Upper lobe of right lung (tissue), 1 donor: ENCODE measurements at places on chromosomes 1 and 21. TPM values are rescaled to one million over a fixed set of nuclear protein-coding genes. Genes with fewer than 3 reads are reported as not detected.

Gene CRYAA
- not detected for total RNA-seq

DNA sequence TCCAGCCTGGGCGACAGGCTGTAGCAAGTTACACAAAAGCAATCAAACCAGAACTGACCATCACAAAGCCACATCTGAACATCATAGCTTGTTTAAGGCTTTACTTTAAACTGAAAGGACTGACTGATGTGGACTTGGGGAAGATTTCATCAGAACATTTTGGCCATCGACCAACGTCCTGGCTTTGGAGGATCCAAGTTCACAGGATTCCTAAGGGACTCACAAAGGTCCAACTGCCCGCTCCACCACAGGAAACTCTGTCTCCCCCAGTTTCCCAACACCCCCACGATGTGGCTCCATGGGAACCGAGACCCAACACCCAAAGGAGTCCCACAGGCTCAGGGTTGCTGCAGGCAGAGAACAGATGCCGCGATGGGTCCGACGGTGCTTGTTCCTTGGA lies 9.3 kb downstream of the SSU72 start:
- no peak overlapping the region for H3K4me3 ChIP-seq
- H3K36me3 ChIP-seq: peaks cover 54% of the 10 kb centered on the region
- H3K4me1 ChIP-seq: peaks cover 29% of the 10 kb centered on the region
- H3K27me3 ChIP-seq: no peaks in the 10 kb centered on the region

GRCh38 chr1:203037509-203038190 lies 11.4 kb downstream of the PPFIA4 start:
- no peak for DNase-seq
- peaks cover 3% of the 10 kb centered on the region for H3K4me1 ChIP-seq
- no peak overlapping the region for H3K4me3 ChIP-seq
- no peaks in the 10 kb centered on the region for H3K27me3 ChIP-seq
- no peaks in the 10 kb centered on the region for H3K36me3 ChIP-seq

Gene URB1
- 14.3 TPM for total RNA-seq

Gene CPLANE2
- 11.7 TPM for total RNA-seq

- H3K4me3 ChIP-seq: peak overlapping the region; percentile 75
- H3K27ac ChIP-seq: peak overlapping the region; percentile 98
- H3K4me1 ChIP-seq: peaks cover 8% of the 10 kb centered on the region
- no peak for DNase-seq
- no peaks in the 10 kb centered on the region for H3K36me3 ChIP-seq
Observed at GRCh38 chr1:30719406-30720270, 3.7 kb downstream of the MATN1 start.

GRCh38 chr1:43997295-43997999 lies 6.0 kb downstream of the CCDC24 start:
- DNase-seq: no peak
- no peaks in the 10 kb centered on the region for H3K4me1 ChIP-seq
- no peak overlapping the region for H3K4me3 ChIP-seq
- H3K36me3 ChIP-seq: peaks cover 14% of the 10 kb centered on the region
- H3K27ac ChIP-seq: no peak overlapping the region

Gene S100A4
- 377 TPM for total RNA-seq

DNA sequence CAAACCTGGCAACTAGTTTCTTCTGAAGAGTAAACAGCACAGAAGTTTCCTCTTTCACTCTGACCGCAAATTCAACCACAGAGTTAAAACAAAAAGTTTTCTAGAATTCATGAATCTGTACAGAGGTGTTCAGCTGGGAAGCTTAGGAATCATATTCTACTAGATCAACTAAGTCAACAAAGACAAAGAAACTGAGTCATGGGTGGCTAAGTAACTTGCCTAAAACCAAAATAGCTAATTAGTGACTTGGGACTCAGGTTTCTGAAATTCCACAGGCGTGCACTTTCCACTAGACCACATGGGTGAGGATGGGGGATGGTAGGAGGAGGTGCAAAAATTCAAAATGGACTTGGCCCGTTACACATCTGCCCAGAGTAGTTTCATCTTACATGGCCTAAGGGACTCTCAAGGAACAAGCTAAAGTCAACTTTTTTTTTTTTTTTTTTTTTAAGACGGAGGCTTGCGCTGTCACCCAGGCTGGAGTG lies 25.8 kb downstream of the PTPN14 start:
- no peak for DNase-seq
- H3K27me3 ChIP-seq: no peaks in the 10 kb centered on the region
- peaks cover 6% of the 10 kb centered on the region for H3K4me1 ChIP-seq
- no peak overlapping the region for H3K4me3 ChIP-seq

- H3K4me1 ChIP-seq: peaks cover 12% of the 10 kb centered on the region
- no peaks in the 10 kb centered on the region for H3K27me3 ChIP-seq
- H3K27ac ChIP-seq: peak within 1 kb of the TSS; percentile 88
- H3K4me3 ChIP-seq: peak within 1 kb of the TSS; percentile 84
Observed at GRCh38 chr1:222618001-222618879, at the start of gene MIA3. Gene MIA3, plus strand, starts transcription at chr1:222618097. Its CDS starts 14 bp downstream, at chr1:222618111.

- DNase-seq: no peak
- no peaks in the 10 kb centered on the region for H3K36me3 ChIP-seq
- no peak overlapping the region for H3K4me3 ChIP-seq
- H3K27ac ChIP-seq: peak overlapping the region; percentile 17
- peaks cover 11% of the 10 kb centered on the region for H3K4me1 ChIP-seq
- H3K27me3 ChIP-seq: no peaks in the 10 kb centered on the region
Observed at GRCh38 chr1:212104586-212105325, 69.2 kb downstream of the DTL start.

GRCh38 chr1:64873576-64873975 lies 92.8 kb downstream of the JAK1 start:
- peaks cover 86% of the 10 kb centered on the region for H3K36me3 ChIP-seq
- no peak overlapping the region for H3K27ac ChIP-seq
- H3K4me1 ChIP-seq: no peaks in the 10 kb centered on the region
- no peak for DNase-seq
- H3K4me3 ChIP-seq: no peak overlapping the region

DNA sequence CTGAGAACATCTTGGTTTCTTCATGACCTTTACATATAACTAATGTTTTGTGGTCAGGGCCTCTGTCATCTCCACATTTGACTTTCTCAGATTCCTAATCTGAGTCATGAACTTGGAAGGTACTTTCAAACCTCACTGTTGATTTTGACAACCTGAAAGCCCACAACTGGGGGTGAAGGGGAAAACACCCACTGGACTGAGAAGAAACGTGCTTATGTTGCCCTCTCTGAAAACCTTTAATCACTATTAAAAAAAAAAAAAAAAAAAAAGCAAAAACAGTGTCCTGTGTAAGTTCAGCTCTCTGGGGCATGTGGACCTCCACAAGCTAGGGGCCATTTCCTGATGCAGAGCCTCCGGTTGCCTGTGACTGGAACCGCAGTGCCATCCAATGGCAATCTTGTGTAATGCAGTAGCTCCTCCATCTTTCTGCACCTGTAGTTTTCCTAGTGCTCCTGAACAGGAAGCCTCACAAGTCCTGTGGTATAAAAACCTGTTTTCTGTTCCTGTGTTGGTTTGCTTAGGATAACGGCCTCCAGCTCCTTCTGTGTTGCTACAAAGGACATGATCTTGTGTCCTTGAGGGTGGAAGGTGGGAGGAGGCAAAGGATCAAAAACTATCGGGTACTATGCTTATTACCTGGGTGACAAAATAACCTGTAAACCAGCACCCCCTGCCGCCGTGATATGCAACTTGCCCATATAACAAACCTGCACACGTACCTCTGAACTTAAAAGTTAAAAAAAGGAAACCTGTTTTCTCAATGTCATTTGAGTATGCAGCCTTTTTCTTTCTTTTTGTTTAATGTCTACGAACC lies 124.5 kb downstream of the ZNF648 start:
- no peak overlapping the region for H3K27ac ChIP-seq
- H3K36me3 ChIP-seq: no peaks in the 10 kb centered on the region
- DNase-seq: peak; percentile 69
- H3K4me3 ChIP-seq: no peak overlapping the region

- peak overlapping the region; percentile 80 for H3K27ac ChIP-seq
- H3K4me3 ChIP-seq: no peak overlapping the region
- peak; percentile 77 for DNase-seq
- no peaks in the 10 kb centered on the region for H3K27me3 ChIP-seq
- H3K36me3 ChIP-seq: no peaks in the 10 kb centered on the region
- peaks cover 25% of the 10 kb centered on the region for H3K4me1 ChIP-seq
Observed at GRCh38 chr1:9151328-9151860, 22.5 kb upstream of the GPR157 start.

GRCh38 chr1:77290576-77290975 lies 8.8 kb downstream of the AK5 start:
- H3K4me3 ChIP-seq: no peak overlapping the region
- H3K27me3 ChIP-seq: peaks cover 4% of the 10 kb centered on the region
- no peaks in the 10 kb centered on the region for H3K36me3 ChIP-seq
- DNase-seq: no peak
- no peaks in the 10 kb centered on the region for H3K4me1 ChIP-seq

Gene LIN28A
- not detected for total RNA-seq

DNA sequence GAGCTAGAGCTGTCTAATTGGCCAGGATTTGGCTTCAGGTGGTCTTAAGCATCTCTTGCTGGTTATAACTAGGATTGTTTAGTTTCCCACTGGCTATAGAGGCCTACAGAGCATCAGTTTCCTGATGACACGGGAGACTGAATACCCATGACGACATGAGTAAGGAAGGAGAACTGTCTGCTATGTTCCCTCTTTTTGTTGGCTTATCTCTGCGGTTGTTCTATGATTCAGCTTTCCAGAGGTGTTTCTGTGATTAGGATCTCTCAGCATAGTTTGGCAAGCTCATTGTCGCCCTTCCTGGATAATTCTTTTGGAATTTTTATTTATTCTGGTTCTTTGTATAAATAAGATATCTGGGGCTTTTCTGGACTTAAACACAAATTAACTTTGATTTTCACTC lies 163.4 kb downstream of the OLFM3 start:
- no peaks in the 10 kb centered on the region for H3K36me3 ChIP-seq
- H3K27me3 ChIP-seq: no peaks in the 10 kb centered on the region
- no peaks in the 10 kb centered on the region for H3K4me1 ChIP-seq
- DNase-seq: no peak
- no peak overlapping the region for H3K27ac ChIP-seq

DNA sequence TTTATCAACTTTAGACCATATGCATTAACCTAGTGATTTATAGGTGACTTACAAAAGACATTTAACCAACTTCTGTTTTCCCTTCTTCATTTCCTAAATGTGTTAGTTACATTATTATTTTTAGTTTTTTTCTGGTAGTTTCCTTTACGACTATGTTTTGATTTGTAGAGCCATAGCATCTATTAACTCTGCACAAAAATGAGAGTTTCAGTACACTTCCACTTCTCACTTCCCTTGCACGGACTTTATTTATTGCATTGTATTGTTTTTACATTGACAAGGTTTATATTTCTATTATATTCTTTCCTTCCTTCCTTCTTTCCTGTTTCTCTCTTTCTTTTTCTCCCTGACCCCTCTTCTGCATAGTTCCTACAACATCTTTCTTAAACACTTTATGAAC lies 14.7 kb downstream of the PKN2 start:
- no peaks in the 10 kb centered on the region for H3K36me3 ChIP-seq
- no peak for DNase-seq
- no peak overlapping the region for H3K27ac ChIP-seq
- peaks cover 34% of the 10 kb centered on the region for H3K4me1 ChIP-seq
- H3K4me3 ChIP-seq: no peak overlapping the region
- H3K27me3 ChIP-seq: no peaks in the 10 kb centered on the region

Gene HRNR
- not detected for total RNA-seq

DNA sequence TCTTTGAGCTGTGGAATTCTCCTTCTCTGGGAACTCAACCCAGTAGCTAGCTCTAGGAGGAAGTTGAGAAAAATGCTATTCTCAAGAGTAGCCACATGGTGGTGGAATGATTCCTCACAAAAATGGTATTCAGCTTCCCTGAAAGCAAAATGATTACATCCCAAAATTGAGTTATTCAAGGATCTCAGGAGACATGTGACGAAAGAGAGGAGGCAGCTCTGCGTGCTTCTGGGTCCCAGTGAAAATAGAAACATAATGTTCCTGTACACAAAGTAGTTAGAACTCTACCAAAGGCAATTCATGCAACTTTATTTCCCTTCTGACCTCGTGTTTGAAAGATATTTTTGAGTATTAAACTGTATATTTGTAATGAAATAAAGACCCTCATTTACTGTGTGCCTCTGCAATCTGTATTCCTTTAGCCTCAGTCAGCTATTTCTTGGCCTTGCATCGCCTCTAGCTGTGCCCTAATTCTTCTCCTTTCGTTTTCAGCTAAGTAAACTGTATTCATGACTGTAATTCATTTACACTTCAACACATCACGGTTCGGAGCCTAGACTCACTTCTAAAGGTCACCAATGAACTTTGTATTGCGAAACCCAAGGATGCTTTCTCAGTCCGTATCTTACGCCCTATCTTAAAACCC lies 167.3 kb downstream of the FASLG start:
- no peaks in the 10 kb centered on the region for H3K36me3 ChIP-seq
- no peaks in the 10 kb centered on the region for H3K4me1 ChIP-seq
- no peaks in the 10 kb centered on the region for H3K27me3 ChIP-seq
- peak overlapping the region; percentile 45 for H3K27ac ChIP-seq

DNA sequence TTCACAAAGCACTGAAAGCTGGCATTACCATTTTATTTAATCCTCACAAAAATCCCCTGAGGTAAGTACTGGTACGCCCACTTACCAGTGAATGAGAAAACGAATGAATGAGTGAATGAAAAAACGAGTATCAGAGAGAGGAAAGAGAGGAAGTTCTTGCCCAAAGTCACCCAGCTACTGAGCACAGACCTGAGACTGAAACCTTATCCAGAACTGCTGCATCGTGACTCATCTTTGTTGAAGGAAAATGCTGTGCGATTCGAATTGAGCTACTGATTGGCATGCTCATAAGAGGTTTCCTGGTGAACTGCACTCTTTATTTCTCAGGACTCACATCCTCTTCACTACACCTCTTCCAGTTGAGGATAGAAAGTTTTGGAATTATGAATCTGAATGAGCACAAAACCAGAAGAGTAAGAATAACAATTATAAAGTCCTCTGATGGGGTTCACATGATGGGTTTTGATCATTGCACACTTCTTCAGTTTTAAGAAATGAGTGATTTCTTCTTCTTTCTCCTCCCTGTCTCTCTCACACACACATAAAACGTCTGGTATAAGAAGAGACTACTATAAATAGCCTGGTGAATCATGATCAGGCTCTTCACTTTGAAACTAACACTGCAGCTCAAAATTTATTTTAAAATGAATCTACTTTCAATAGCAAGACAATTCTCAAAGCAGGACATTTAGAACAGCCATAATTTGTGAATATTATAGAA lies 32.1 kb downstream of the IL12RB2 start:
- H3K36me3 ChIP-seq: no peaks in the 10 kb centered on the region
- no peak overlapping the region for H3K4me3 ChIP-seq
- no peak overlapping the region for H3K27ac ChIP-seq
- H3K27me3 ChIP-seq: no peaks in the 10 kb centered on the region
- no peak for DNase-seq
- no peaks in the 10 kb centered on the region for H3K4me1 ChIP-seq

GRCh38 chr1:196649990-196650389 lies 1.9 kb upstream of the CFH start:
- H3K4me1 ChIP-seq: no peaks in the 10 kb centered on the region
- H3K27me3 ChIP-seq: no peaks in the 10 kb centered on the region
- no peaks in the 10 kb centered on the region for H3K36me3 ChIP-seq
- no peak overlapping the region for H3K27ac ChIP-seq

Gene PRAMEF25
- total RNA-seq: not detected

Gene PTBP2
- total RNA-seq: 14.7 TPM

Gene HAPLN2
- total RNA-seq: 0.78 TPM

GRCh38 chr1:212507369-212507768 lies 74.6 kb downstream of the NENF start:
- H3K4me1 ChIP-seq: no peaks in the 10 kb centered on the region
- H3K4me3 ChIP-seq: no peak overlapping the region
- H3K27me3 ChIP-seq: peaks cover 18% of the 10 kb centered on the region
- H3K36me3 ChIP-seq: no peaks in the 10 kb centered on the region
- H3K27ac ChIP-seq: no peak overlapping the region

- no peak overlapping the region for H3K27ac ChIP-seq
Observed at GRCh38 chr21:35311985-35312384, 262.9 kb upstream of the RUNX1 start.
